Calu3 (cell line): ENCODE measurements at places on chromosomes 16 and 17.

- peaks cover 64% of the 10 kb centered on the region for H3K36me3 ChIP-seq
- no peaks in the 10 kb centered on the region for H3K27me3 ChIP-seq
- H3K4me1 ChIP-seq, result no peaks in the 10 kb centered on the region
- H3K4me3 ChIP-seq, result no peak overlapping the region
Observed at GRCh38 chr16:87723226-87723623, 42.6 kb downstream of the KLHDC4 start.

GRCh38 chr17:6543079-6544010 is 13.0 kb downstream of the PITPNM3 start:
- H3K4me1 ChIP-seq, result no peaks in the 10 kb centered on the region
- H3K27me3 ChIP-seq, result no peaks in the 10 kb centered on the region
- no peak overlapping the region for H3K27ac ChIP-seq
- no peak for DNase-seq
- no peak overlapping the region for H3K4me3 ChIP-seq

- H3K4me1 ChIP-seq, result no peaks in the 10 kb centered on the region
- H3K4me3 ChIP-seq, result no peak overlapping the region
- DNase-seq, result no peak
- H3K27me3 ChIP-seq, result peaks cover 23% of the 10 kb centered on the region
Observed at GRCh38 chr16:79269211-79269863, 331.2 kb downstream of the MAF start.

- peaks cover 16% of the 10 kb centered on the region for H3K27me3 ChIP-seq
- H3K4me3 ChIP-seq, result peak overlapping the region; percentile 88
- peak overlapping the region; percentile 95 for H3K27ac ChIP-seq
- peaks cover 95% of the 10 kb centered on the region for H3K36me3 ChIP-seq
- peaks cover 81% of the 10 kb centered on the region for H3K4me1 ChIP-seq
Observed at GRCh38 chr17:48586355-48587258, 3.4 kb downstream of the HOXB3 start.

- no peak overlapping the region for H3K27ac ChIP-seq
- no peaks in the 10 kb centered on the region for H3K4me1 ChIP-seq
- peak; percentile 6 for DNase-seq
- H3K4me3 ChIP-seq, result no peak overlapping the region
- no peaks in the 10 kb centered on the region for H3K27me3 ChIP-seq
Observed at GRCh38 chr17:59561042-59561441, 4.4 kb upstream of the DHX40 start.

- H3K27me3 ChIP-seq, result peaks cover 30% of the 10 kb centered on the region
- H3K4me1 ChIP-seq, result no peaks in the 10 kb centered on the region
- no peak overlapping the region for H3K27ac ChIP-seq
- no peak for DNase-seq
- no peaks in the 10 kb centered on the region for H3K36me3 ChIP-seq
Observed at GRCh38 chr16:3937066-3937875, 56.8 kb upstream of the CREBBP start.

- peaks cover 16% of the 10 kb centered on the region for H3K4me1 ChIP-seq
- no peak for DNase-seq
- peak overlapping the region; percentile 91 for H3K4me3 ChIP-seq
- H3K36me3 ChIP-seq, result peaks cover 35% of the 10 kb centered on the region
- peak overlapping the region; percentile 98 for H3K27ac ChIP-seq
Observed at GRCh38 chr17:59617156-59617732, 2.5 kb upstream of the CLTC start.
